T-cell (primary cell): ENCODE measurements at places on chromosomes 16 and 17.

DNA sequence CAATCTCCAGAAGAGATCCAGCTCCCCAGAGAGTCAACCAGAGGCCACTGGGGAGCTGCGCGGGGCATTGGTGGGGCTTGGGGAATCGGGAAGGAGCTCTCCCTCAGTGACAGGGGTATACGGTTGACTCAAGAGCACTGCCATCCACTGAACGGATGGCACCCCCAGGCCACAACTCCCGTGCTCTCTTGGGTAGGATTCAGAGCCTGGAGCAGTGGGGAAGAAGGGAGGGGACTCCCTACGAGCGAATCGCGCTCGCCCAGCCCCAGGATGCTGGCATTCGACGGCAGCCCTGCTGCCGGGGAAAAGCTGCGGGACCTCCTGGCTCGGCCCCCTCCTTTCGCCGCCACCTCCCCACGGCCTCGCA is 473 bp upstream of the TPPP3 start:
- DNase-seq = no peak

- no peak for DNase-seq
Measured at GRCh38 chr17:35651467-35651866, 64.3 kb downstream of the AP2B1 start.

- no peak for DNase-seq
Measured at GRCh38 chr17:59510611-59511010, 54.8 kb upstream of the DHX40 start.

DNA sequence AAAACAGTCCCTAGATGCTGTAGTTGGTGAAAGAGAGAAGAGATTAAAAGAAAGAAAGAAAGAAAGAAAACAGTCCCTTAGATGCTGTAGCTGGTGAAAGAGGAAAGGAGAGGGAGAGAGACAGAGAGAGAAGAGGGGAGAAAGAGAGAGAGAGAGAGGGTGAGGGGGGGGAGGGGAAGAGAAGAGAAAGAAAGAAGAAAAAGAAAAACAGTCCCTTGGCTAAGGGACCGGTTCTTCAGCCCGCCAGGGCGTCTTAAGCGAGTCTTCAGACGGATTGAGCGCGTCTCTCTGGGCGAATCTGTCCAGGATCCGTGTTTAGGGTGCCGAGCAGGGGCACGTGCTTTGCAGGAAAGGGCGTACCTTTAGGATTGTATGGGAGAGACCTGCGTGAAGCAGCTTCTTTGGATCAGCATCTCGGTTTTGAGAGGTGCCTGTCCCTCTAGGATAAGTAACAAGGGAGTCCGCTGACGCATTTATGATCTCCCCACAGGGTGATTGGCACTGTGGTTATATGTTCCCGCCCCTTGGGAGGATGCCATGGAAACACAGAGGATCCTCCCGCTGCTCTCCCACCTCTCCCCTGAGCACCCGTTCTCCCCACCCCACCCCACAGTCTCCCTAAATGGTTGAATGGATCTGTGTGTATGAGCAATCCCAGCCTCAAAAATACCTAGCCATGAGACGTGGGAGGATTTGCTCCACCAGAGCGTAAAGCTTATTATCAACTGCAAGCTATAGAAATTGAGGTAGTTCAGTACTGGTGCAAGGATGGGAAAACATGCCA is 16.7 kb downstream of the GNGT2 start:
- DNase-seq = no peak

DNA sequence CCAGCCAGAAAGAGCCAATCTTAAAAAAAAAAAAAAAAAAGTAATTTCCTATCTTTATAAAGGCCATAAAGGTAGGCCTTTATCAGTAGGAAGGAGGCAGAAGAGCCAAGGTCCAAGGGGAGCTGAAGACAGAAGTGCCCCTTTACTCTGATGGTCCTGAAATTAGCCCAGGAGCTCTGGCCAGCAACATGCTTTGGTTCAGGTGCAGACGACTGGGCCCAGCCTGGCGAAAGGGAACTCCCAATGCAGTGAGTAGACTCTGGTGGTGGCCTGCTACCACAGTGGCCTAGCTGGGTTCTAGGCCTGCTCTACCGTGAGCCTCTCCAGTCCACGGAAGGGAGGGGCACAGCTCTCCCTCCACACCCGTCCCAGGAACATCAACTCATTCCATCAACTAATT is 23.1 kb upstream of the MEIOB start:
- no peak for DNase-seq

DNA sequence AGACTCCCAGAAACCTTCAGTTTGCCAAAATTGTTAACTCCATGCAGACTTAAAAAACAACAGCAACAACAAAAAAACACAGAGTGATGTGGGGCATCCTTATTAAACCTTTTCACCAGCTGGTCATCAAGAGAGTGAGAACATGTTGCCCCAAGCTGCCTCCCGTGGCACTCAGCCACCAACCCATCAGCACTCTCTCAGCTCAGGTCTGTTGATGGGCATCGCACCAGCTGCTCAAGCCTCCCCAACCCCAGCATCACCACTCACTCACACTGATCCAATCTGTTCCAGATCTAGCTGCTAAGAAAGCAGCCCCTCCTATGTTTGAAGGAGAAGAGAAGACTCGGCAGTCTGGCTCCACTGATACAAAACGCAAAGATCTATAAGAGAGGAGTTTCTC is 46.8 kb downstream of the SLC39A11 start:
- DNase-seq = no peak

DNA sequence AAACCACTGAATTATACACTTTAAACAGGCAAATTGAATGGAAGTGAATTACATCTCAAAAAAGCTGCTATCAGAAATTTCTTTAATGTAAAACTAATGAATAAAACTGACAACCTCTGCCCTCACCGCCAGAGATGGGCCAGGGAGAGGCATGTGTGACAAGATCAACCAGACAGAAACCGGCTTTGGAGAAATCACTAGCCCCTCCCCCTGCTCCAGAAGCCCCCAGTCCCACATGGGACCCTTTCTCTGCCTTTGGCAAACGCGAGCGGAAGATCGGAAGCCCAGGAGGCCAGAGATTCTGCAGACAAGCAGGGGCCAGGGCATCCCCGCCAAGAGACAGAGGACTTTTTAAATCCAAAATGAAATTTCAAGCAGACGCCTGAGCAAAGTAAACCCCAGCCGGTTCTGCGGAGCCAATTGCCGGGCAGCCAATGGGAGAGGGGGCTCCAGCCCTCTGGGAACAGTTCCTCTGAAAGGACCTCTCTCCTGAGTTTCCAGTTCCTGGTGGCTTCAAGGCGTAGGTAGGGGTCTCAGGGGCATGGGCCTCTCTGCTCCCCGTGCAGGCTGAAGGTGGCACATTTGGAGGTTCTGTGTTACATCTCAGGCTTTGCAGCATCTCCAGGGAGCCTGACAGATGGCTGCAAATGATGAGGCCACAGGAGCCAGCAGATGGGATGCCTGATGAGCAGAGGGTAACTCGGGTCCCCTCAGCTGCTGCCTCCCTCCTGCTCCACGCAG is 118.1 kb downstream of the GSG1L start:
- DNase-seq = no peak

- no peak for DNase-seq
Measured at GRCh38 chr16:75742424-75743047, 16.2 kb upstream of the CPHXL start.

DNA sequence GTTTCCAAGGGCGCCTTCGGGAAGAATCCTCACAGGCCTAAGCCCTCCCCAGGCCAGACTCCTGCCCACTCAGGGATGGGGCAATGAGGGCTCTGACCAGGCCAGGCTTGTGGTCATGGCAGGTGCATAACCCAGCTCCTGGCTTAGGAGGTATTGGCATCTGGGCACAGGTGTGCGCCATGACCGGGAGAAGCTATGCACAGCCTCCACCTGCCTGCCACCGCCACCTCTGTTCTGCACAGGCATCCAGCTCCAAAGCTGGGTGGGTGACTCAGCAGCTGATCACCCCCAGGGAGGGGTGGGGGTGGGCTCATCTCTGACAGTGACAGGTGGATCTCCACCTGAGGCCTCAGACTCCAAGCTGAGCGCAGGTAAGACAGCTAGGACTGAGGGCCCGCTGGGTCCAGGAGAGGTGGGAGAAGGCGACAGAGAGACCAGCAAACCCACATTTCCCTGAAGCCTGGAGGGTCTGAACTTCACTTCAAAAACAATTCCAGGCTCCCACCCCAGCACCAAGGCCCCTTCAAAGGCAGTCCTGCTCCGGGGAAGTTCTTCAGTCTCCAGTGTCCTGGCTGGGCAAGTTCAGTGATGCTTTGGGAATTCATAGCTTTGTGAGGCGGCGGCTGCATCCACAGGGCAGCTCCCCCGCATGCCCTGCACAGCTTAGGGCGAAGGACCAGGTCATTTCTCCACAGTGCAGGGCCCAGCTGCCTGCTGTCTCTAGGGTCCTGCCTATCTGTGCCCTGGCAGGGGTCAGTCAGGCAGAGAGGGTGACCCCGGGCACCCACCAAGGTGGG is 121.6 kb upstream of the SMURF2 start:
- DNase-seq = no peak

- no peak for DNase-seq
Measured at GRCh38 chr17:56847106-56847505, 13.2 kb downstream of the DGKE start.

DNA sequence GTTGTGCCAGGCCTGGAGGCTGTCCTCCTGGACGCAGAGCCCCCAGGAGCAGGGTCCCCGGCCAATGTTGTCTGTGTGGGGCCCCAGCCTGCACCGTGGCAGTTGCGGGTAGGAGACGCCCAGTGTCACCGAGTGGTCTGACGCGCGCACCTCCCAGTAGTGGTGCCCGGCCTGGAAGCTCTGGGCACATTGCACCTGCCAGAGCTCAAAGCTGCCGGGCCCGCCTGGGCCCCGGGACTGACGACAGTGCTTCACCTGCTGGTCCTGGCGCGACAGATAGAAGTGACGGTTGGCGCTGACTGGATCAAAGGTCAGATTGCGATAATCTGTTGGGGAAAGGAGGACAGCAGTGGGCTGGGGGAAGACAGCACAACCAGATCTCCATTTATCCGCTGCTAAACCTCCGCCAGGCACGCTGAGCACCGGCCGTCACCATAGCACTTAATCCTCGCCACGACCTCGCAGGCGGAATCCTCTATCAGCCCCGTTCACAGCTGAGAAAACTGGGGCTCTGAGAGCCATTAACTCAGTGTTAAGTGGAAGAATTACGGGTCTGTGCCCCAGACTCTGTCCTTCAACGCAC is 5.6 kb downstream of the TRIM65 start:
- DNase-seq = no peak

DNA sequence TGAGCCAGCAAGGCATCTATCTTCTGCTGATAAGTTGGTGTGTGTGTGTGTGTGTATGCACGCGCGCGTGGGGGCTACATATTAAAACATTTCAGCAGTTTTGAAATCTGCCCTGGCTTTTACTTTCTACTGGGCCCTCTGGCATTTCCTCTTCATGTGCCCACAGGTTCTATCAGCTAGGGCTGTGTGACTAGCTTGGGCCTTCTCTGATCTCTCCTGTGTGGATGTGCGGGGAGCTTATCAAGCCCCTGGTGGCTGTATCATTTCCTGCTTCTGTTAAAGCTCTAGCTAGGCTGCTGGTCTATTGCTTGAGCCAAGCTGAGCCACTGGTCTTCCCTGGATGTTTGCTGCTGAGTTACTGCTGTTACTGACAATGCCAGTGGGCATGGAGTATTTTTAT is 132.5 kb downstream of the AATF start:
- no peak for DNase-seq

GRCh38 chr17:41512546-41513167 is 6.0 kb downstream of the KRT15 start:
- DNase-seq = no peak

- DNase-seq = no peak
Measured at GRCh38 chr17:27817731-27818130, 17.4 kb upstream of the NOS2 start.

DNA sequence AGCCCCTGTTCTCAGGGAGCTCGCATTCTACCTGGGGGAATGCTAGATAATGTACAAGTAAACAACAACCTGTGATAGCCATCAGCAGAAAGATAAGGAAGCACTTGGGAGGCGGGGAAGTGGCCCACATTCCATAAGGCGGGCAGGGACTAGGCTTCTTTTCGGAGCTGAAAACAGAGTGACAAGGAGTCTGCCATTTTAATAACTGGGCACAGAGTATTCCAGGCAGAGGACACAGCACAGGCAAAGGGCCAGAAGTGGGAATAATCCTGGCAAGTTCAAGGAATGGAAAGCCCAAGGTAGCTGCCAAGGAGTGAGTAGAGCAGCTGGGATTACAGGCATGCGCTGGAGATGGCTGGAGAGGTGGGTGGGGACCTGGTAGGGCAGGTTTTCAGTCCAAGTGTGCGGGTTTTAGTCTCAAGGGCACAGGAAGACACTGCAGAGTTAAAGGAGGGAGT is 24.3 kb downstream of the USP43 start:
- no peak for DNase-seq

GRCh38 chr16:1670371-1670770 is 7.7 kb upstream of the JPT2 start:
- no peak for DNase-seq

GRCh38 chr16:21244518-21245215 is 11.2 kb downstream of the ANKS4B start:
- DNase-seq = no peak

DNA sequence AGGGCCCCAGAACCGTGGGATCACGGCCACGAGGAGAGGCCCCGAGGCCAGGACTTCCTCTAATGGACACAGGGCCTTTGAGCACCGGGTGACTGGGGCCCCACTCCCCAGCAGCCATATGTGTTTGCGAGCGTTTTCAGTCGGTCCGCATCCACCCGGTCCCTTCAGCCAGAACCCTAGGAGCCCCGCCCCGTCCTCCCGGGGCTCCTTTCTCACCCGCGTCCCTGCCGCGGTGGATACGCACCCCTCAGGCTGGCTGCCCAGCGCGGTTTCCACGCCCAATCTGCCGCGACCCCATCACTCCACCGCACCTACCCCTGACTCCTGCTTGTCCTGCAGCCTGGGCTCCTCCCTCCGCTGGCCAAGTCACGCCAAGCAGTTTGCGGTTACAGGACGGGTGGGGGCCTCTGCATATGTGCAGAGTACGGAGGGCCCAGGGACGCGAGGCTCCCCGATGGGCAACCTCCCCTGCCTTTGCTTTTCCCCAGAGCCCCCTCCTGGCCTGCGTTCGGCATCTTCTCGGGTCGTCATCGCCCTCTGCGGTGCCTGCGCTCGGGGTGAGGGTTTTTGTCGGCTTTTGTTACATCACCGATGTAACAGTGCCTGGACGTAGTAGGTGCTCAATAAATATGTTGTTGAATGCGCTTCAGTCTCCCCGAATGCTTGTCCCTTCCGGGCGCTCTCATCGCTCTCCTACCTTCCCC is 1.0 kb upstream of the TTYH2 start:
- no peak for DNase-seq

DNA sequence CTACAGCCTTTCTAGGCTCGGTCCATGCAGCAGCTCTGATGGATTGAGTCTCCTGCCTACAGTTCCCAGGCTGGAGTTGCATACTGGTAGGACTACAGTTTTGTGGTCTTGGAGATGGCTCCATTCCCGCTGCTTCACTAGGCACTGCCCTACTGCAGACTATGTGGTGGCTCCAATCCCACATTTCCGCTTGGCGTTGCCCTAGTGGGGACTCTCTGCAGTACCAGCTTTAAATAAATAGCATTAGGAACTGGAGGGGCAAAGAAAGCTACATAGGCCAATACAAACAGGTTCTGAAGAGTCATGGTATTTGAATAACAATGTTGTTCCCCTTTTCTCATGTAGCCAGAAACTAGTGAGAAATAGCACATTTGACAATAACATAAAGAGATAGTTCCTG is 5.4 kb upstream of the GOSR2 start:
- DNase-seq = no peak
